Sciatic nerve (tissue), 2 donors: ENCODE measurements at places on chromosomes 6 and 20. TPM values are rescaled to one million over a fixed set of nuclear protein-coding genes. Genes with fewer than 3 reads are reported as not detected.

The WFDC2 gene
- total RNA-seq: 4.1 TPM

The NKAIN2 gene
- total RNA-seq: 48.4 TPM

The TNNC2 gene
- total RNA-seq: 0.89 TPM

The ATRN gene
- total RNA-seq: 31.5 TPM

The RGS17 gene
- total RNA-seq: 0.31 TPM

The ZNF322 gene
- 35.0 TPM for total RNA-seq
